Pulmonary artery endothelial cell (primary cell): ENCODE measurements at places on chromosomes 4 and X.

DNA sequence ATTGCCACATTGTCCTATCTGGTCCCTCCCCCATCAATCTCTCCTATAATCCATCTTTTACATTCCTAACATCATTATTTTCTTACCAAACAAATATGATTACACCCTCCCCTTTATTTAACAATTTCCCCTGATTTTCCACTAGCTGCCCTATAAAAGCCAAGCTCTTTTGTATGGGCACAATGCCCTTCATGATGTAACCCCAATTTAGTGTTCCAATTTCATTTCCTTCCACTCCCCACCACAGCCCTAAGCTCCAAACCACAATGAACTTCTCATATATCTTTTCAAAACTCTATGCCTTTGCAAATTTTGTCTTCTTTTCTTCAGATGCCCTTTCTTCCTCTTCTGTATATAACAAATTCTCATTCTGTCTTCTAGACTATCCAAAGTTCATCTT is 39.5 kb upstream of the PTPN13 start:
- DNase-seq = no peak

DNA sequence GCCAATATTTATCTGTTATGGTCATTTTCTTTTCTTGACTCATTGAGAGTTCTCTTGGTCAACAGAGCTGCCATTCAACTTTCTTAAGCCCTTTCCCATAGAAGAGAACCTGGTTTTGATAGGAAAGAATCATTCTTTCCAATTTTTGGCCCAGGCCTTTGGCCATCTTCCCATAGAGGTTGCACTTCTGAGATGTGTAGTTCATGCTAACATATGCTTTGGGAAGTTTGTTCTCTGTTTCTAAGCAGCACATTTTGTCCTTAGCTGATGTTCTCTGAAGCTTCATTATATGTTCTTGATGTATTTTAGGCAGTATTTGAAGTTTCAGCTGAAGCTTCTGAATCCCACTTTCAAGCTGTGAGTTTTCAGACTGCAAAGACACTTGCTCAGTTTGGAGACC is 161.1 kb downstream of the VEGFC start:
- no peak for DNase-seq

DNA sequence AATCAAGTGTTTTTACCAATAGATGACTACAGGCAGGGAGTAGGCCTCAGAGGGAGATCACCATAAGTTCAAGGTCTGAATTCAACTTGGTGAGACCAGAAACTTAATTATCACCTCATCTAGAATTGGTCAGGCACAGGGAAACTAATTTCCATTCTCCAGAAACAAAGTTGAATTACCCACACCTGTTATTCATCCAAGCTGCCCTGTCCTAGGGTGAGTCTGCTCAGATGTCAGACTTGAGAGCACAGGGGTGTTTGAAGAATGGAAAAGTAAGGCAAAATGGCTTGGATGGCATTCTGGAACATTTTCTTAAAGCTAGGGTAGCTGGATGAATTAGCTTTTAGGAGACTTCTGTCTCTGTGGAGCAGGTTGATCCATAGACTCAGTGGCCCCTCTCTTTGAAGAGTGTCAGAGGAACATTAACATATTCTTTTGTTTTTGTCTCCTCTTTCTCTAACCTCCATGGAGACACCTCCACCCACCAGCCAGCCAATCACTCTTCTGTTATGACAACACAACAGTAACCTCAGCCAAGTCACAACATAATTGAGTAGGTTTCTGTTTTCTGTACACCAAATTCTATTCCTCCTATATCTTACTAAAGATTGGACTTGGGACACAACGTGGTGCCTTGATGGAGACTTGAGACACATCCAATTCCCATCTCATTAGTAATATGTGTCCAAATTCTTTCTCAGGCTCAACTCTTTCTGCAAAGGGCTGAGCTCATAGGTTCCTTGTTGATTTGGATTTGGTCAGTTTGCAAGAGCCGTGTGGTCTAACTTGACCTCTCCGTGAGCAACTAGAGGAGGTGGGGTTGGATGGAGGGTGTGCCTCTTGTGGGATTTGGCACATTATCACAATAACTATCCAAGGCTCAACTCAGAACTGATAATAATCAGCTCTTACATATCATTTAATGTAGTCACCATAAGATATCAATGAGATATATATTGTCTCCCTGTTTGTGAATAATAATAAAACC is 45.1 kb downstream of the VSIG4 start:
- no peak for DNase-seq

DNA sequence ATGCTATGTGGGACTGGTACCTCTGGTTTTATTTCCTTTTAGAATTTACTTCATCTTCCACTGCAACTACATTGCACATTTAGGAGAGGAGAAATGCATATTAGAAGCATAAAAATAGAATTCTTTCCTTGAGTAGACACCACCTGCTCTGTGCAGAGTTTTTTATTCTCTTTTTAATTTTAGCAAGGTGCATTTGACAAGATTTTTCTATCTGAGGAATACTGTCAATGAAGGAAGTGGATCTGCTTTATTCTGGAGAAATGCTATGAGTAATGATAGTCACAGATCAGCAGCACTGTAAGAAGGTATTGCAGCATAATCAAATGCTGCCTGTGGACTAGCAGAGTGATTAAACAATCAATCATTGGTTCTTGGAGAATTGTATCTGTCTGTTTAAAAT is 1038.3 kb downstream of the RAPGEF2 start:
- DNase-seq = no peak

DNA sequence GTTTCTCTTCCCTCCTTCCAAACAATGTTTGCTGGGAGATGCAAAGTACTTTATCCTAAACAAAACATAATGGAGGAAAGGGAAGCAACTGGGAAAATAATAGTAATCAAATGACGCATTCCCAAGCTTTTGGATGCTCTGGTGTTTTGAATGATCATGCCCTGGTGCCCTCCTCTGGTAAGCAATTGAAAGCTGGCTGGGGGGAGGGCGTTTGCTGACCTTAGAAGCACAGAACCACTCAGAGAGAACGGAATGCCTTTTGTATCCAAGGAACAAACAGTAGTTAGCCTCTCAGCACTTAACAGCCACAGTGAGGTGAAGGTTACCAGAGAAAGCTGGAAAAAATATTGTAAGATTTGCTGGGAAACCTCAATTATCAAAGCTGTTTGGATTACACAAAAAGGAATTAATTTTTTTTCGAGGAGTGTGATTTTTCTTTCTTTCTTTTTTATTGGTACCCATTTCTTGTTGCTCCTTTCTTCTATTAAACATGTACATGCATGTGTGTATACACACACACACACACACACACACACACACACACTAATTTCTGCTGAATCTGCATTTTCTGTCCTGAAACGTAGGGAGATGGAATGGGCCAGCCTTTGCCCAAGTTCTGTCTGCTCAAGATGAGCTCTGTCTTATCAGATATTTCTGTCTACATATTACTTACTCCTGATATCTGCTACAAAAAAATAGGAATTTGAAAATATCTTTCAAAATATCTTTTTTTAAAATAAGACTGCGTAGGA is 155.8 kb upstream of the IGFBP7 start:
- peak; percentile 41 for DNase-seq

DNA sequence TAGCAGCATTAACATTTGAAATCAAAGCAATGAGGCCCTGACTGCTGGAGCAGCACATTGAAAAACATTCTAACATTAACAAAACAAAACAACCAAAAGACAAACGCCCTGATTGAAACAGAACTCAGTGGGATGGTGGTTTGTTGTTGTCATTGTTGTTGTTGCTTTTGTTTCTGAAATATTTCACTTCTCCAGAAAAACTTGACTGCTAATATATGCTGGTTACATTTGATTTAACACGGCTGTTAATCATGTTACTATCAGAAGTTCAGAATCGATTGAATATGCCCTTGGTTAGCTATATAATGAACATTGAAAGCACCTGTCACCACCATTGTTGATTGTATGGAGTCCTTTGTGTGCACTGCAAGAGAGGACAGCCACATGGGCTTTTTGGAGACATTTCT is 790.4 kb upstream of the GALNTL6 start:
- DNase-seq = no peak

GRCh38 chrX:131577999-131578734 is 34.3 kb downstream of the OR13H1 start:
- DNase-seq = no peak

GRCh38 chrX:108297290-108297689 is 140.9 kb downstream of the COL4A6 start:
- DNase-seq = no peak

- no peak for DNase-seq
These were observed 87.4 kb downstream of the PDGFC start for GRCh38 chr4:156884183-156884582.
